Mesothelial cell of epicardium (in vitro differentiated cells): ENCODE measurements at places on chromosomes 6 and 20. TPM values are rescaled to one million over a fixed set of nuclear protein-coding genes. Genes with fewer than 3 reads are reported as not detected.

GABBR1 gene
- total RNA-seq: 130 to 138 TPM (median 134 TPM) in 3 replicates

PNLDC1 gene
- total RNA-seq: 0.16 to 0.33 TPM (median 0.23 TPM) in 3 replicates

C6orf52 gene
- 3.1 to 4.6 TPM (median 3.8 TPM) in 3 replicates for total RNA-seq

- no peak for DNase-seq
These were observed 39.2 kb downstream of the SRSF3 start for GRCh38 chr6:36633370-36633769.

DNA sequence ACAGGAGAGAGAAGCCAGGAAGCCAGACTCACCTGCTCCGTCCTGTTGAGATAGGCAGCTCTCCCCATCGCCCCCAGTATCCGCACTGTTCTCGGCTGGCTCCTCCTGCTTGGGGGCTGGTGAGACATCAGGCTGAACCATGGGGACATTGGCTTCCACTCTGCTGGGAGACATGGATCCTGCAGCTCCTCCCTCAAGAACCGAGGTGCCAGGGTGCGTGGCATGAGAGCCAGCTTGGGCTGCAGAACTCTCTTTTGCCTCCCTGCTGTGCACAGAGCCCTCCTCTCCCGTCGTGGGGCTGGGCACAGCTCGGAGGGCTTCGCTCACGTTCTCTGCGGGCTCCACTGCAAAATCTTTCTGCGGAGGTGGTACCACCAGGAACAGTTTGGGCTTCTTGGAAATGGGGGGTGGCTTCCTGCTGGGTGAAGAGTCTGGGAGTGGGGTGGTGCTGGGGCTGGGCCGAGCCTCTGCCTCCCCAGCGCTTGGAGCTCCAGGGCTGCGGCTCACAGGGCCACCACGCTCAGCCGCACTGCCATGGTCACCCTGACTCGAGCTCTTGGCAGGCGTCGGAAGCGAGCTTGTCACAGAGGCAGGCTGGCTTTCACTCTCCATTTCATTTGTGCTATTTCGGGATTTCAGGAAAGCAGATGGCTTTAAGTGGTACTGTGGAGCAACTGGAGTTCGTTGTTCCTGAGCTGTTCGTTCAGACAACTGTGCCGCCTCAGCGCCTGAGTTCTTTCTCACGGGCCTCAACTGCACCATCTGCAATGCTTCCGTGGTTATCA is 26.5 kb downstream of the HEBP2 start:
- DNase-seq: no peak

DNA sequence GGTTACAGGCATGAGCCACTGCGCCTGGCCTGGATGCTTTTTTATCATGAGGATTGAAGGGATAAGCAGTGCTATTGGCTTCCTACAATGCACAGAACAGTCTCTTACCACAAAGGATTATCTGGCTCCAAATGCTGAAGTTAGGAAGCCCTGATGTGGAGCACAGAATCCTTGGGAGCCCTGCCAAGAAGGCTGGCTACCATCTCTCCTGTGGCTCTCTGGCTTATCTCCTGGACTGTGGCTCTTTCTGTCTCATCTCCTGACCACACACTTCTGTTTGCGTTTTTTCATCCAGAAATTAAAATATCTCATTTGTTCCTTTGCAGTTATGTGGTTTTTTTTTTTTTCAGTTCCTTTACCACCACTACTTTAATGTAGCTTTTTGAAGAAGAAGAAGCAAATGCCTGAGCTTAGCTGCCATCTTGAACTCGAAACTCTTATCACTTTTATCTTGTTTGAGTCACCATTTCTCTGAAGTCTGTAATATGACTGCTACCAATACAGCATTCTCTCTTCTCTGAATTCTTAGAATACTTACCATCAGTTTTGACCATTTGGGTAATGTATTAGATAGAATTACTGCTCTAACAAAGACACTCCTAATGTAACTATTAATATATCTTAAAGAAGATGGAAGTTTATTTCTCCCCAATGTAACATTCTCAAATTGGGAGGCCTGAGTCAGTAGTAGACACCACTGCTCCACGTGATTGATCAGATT is 1044.7 kb downstream of the KIF16B start:
- DNase-seq: no peak

- no peak for DNase-seq
These were observed 58.6 kb downstream of the CPNE5 start for GRCh38 chr6:36780442-36781177.

DNA sequence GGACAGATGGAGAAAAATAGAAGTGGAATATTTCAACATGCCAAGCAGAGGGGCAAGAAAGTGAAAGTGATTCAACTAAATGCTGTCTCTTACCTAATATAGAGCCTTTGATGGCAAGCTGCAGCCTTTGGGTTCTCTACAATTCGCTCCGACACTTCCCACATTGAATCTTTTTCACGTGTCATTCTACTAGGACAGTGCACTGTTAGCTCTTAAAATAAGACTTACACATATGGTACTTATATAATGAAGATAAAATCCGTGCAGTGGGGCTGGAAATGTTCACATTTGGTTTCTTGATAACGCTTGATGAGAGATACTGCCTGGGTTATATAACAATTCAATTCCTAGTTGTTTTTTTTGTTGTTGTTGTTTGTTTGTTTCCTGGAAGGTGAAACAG is 502.4 kb downstream of the LMBRD1 start:
- no peak for DNase-seq

DNA sequence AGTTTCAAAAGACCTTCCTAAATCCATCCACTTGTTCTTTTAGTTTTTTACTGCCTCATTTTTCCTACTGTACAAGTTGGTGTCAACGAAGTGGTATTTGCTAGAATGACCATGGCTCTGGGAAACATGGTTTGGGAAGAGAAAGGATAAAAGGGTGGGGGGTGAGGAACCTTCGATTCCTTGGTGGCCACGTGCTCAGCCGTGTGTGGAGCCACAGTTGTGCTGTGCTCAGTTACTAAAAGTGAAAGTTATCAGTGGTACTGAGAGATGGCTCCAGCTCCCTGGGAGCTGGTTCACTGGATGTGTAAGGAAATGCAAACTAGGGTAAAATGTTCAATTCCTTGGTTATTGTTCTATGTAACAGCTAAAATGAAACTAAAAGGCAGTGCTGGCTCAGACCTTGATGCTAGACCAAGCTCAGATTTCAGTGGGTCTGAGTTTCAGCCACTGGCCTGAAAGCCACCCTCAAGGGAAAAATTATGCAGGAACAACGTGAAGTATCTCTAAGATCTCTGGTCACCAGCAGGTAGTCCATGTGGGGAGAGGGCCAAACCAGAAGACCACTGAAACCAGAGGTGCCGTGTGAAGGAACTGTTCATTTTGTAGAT is 7.4 kb upstream of the SLC22A2 start:
- DNase-seq: no peak

GRCh38 chr6:141443668-141444289 is 688.9 kb upstream of the GJE1 start:
- no peak for DNase-seq
